Cerebellum (tissue), 4 donors: ENCODE measurements at places on chromosomes 11 and 22. TPM values are rescaled to one million over a fixed set of nuclear protein-coding genes. Genes with fewer than 3 reads are reported as not detected.

PNPLA3 gene
- 7.7 TPM for total RNA-seq

- DNase-seq = no peak
These were observed 7.2 kb upstream of the IL18BP start for GRCh38 chr11:71991494-71991893.

DNA sequence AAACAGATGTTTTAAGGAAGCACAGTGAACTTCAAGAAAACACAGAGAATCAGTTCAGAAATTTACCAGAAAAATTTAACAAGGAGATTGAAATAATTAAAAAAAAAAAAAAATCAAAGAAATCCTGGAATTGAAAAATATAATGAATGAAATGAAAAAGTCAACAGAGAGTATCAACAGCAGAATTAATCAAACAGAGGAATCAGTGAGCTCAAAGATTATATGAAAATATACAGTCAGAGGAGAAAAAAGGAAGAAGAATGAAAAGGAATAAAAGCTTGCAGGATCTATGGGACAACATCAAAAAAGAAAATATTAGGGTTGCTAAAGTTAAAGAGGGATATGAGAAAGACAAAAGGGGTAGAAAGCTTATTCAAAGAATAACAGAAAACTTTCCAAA is 82.3 kb downstream of the XRRA1 start:
- DNase-seq = no peak

DNA sequence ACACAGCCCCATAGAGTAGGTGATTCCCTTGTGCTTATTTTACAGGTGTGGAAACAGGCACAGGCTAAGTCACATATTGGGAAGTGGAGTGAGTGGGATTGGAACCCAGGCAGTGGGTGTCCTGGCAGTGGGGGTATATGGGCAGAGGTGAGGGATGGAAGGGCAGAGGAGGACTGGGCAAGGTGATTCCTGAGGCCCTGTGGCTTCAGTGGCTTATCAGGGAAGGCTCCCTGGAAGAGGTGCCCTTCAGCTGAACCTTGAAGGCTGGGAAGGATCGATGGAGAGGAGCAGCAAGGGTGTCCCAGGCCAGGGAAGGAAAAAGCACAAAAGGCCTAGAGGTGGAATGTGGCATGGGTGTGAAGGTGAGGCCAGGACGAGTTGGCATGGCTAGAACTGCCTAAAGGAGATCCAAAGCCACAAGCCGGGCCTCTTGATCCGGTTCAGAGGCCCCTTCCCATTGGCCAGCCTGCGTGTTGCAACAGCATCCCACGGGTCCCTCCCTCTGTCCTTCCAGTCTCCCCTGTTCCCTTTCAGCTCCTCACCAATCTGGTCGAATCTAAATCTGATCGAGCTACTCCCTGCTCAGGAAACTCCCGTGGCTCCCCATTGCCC is 41.7 kb downstream of the MCM5 start:
- DNase-seq = no peak

H19 gene
- total RNA-seq = 29.3 TPM

- DNase-seq = no peak
These were observed 42.6 kb downstream of the ACER3 start for GRCh38 chr11:76903325-76903724.
